ENCODE measurements at places on chromosomes 2 and 18.

DNA sequence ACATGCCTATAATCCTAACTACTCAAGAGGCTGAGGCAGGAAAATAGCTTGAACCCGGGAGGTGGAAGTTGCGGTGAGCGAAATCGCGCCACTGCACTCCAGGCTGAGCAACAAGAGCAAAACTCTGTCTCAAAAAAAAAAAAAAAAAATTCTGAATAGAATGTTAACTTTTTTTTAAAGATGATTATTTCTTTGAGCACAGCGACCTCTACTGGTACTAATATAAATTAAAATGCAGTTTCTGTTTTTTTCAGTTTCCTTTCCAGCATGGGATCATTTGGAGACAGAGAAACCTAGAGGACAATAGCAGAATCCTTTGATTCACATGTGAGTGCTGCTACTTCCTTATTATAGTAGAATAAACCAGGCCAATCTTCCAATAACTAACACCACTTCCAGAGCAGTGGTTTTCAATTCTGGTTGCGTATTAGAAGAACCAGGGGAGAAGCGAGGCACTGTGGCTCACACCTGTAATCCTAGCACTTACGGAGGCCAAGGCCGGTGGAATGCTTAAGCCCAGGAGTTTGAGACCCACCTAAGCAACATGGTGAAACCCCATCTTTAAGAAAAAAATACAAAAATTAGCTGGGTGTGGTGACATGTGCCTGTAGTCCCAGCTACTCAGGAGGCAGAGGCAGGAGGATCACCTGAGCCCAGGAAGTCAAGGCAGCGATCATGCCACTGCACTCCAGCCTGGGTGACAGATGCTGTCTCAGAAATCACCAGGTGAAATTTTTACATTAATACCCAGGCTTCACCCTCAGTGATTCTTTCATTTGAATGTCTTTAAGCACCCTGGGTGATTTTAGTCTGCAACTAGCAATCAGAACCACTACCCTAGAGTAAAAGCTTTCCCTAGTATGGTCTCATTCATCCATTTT is 10.1 kb downstream of the SRSF7 start:
- DNase-seq = no peak

GRCh38 chr2:206986943-206987342 is 47.6 kb downstream of the CPO start:
- no peak for DNase-seq

DNA sequence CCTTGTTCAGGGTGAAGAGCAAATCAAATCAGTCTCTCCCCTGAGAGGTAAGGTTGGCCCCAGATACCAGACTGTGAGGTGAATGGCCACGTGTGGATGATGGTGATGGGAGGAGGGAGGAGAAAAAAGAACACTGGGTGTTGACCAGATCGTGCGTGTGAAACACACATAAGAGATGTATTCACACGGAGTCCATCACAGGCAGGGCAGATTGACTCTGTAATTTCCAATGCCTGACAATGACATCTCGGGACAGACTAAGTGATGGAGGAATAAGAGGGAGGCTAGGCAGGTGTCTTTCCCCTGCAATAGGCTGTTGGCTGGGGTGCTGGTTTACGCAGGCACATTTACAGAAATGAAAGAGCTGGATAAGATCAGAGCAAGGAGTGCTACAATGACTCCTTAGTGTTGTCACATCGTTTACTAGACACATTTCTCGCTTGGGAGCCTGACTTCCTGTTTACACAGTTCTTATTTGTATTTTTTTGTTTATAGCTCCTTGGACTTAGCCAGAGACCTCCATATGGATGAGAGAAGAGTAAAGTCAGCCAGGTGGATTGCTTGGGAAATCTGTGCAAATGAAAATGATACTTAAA is 43.1 kb downstream of the CPO start:
- no peak for DNase-seq

DNA sequence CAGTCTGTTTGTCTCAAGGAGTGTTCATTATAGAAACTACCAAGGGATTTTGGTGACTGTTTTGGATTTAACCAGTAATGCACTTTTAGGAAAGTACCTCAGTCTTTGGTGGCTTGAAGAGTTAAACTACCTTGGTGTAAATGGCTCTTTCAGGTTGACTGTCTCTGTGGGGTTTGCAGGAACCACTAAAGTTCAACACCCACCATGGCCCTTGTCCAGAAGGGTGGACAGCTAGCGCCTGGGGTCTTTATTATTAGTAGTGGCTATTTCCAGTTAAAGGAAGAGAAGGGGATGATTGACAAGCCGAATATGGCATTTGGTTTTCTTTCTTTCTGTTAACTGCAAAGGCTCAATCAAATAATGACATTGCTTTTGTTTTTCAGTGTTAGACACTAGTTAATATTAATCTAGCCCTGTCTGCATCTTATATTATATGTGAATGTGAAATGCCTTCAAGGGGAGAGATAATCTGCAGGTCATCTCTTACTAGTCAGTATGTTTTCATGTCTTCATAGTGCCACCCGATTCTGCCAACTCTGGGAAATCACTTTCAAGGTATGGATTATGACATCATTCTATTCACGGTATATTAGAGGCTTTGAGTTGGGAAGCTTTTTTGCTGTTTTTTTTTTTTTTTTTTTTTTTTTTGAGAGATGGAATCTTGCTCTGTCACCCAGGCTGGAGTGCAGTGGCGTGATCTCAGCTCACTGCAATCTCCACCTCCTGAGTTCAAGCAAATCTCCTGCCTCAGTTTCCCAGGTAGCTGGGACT is 56.4 kb downstream of the MAP4K4 start:
- DNase-seq = no peak

- DNase-seq = no peak
Measured at GRCh38 chr18:78734614-78734945, 245.0 kb upstream of the SALL3 start.

DNA sequence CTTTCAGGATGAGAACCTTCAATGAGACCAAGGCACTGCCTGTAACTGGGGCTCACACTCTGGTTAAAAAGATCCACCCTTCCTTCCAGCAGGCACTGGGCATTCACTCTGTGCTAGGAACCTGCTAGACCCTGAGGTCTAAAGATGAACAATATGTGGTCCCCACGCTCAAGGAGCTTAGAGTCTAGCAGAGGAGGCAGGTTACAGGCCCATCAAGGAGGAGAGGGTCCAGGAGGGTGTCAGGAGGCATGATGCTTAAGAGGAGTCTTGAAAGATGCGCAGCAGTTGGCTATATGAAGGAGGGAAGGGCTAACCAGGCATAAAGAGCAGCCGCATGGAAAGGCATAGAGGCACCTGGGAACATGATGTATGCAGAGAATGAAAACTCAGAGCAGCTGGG is 4.5 kb downstream of the ANKRD53 start:
- DNase-seq = no peak

DNA sequence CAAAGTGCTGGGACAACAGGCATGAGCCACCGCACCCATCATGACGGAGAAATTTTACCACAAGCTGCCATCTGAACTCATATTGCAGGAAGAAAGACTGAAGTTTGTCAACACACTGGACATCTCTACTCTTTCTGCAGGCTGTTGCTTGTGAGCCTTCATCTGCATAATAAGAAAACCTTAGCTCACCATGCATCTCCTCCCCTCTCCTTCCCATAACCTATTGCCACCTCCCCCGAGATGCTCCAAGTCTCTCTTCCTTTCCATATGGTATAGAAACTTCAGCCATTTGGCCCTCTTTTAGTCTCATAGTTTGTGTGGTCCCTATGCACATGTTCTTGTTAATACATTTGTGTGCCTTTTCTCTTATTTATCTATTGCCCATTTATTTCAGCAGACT is 19.1 kb upstream of the C2orf72 start:
- no peak for DNase-seq

All from activated gamma-delta T cell treated with anti-CD3 and anti-CD28 coated beads, Interleukin-2, amount 50 U/mL, for 16 hours (primary cell).